Endothelial cell (in vitro differentiated cells): ENCODE measurements at places on chromosomes 4 and X. TPM values are rescaled to one million over a fixed set of nuclear protein-coding genes. Genes with fewer than 3 reads are reported as not detected.

MAGEB2 gene
- total RNA-seq, result not detected

SRPX gene
- 23.8 TPM for total RNA-seq

SPANXA2 gene
- total RNA-seq, result not detected

AKAP4 gene
- not detected for total RNA-seq

KLHL34 gene
- total RNA-seq, result not detected

DNA sequence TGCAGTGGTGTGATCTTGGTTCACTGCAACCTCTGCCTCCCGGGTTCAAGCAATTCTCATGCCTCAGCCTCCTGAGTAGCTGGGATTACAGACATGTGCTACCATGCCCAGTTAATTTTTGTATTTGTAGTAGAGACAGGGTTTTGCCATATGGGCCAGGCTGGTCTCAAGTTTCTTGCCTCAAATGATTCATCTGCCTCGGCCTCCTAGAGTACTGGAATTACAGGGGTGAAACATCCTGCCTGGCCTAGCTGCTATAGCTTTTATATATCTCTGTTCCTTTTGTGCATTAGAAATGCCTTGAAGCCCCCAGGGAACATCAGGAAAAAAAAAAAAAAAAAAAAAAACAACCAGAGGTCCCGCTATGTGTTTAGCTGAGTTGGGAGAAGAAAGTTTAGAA lies 34.8 kb downstream of the UBE2K start:
- no peak for DNase-seq

DNA sequence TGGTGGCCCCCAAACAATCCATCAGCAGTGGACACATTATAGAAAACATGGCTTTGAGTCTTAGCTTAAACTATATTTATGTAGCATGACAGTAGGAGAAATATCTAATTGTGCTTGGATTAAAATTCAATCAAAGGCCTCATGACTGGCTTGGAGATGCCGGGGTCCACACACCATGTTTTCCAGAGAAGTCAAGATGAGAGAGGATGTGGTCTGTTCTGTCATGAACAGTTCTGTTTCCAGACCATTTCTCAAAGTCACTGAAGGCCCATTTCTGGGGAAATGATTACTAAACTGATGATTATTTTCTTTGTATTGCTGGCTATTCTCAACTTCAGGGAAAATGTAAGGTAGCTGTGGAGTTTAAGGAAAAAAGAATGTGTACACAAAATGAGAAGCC lies 76.3 kb downstream of the C4orf51 start:
- no peak for DNase-seq

DNA sequence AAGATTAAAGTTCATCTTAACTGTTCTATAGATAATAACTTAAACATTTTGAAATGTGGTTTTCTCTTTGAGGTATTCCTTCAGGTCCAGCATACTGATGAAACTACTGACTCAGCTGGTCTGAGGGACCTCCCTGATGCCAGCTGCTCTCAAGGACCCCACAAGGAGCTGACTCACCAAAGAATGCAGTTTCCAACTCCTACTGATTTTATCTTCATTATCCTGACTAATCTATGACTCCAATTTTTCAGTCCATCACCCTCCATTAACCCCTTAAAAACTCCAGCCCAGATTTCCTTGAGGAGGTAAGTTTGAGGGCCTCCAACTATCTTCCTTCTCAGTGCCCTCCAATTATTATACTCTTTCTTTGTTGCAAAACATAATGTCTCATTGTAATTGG lies 1.4 kb upstream of the UGT2B4 start:
- DNase-seq, result no peak

DNA sequence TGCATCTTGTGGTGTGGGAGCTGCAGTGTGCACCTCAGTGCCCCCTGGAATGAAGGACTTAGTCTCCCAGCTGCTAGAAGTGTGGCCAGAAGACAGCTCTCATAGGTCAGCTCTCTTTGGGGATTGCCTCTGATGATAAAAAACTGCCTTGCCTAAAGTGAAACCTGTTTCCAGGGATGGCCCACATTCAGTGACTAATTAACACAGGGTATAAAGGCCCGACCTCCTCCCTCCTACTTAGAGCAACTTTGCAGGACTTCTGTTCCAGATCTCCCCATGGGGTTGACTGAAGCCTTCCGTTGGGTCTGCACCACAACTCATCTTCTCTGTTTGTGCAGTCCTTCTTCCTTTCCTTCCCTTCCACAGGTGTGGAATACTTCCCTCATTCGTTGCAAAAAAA lies 53.2 kb downstream of the SPINK2 start:
- no peak for DNase-seq

DNA sequence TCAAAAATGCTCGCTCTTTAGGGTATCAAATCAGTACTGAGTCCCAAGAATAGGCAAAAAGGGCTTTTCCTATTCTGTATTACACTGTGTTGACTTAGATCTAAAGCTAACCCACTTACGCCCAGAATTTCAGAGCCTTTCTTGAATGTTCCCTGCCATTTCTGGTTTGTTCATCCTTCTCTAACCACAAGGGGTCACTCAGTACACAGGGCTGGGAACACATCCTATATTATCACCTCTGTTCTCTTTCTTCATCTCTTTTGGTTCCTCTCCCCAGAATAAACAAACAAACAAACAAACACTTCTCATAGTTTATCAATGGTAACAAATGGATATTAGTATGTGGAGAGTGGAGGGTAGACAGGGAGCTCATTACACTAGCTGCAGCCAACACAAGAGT lies 25.5 kb upstream of the MORC4 start:
- DNase-seq, result peak; percentile 15

DNA sequence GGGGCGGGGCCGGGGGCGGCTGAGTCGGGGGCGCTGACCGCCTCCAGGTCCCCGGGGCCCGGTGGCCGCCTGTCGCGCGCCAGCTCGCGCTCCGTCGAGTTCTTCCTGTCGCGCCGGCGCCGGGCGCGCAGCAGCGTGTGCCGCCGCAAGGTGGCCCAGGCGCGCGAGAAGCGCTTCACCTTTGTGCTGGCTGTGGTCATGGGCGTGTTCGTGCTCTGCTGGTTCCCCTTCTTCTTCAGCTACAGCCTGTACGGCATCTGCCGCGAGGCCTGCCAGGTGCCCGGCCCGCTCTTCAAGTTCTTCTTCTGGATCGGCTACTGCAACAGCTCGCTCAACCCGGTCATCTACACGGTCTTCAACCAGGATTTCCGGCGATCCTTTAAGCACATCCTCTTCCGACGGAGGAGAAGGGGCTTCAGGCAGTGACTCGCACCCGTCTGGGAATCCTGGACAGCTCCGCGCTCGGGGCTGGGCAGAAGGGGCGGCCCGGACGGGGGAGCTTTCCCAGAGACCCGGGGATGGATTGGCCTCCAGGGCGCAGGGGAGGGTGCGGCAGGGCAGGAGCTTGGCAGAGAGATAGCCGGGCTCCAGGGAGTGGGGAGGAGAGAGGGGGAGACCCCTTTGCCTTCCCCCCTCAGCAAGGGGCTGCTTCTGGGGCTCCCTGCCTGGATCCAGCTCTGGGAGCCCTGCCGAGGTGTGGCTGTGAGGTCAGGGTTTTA lies 1.5 kb downstream of the ADRA2C start:
- DNase-seq, result peak; percentile 53
